Stimulated activated CD8-positive, alpha-beta memory T cell treated with anti-CD3 and anti-CD28 coated beads, Interleukin-7, amount 100 ng/mL, for 24 hours (primary cell): ENCODE measurements at places on chromosomes 13 and 19.
A peak's percentile ranks its signal among the peaks of the same experiment; 100 is the strongest.

DNA sequence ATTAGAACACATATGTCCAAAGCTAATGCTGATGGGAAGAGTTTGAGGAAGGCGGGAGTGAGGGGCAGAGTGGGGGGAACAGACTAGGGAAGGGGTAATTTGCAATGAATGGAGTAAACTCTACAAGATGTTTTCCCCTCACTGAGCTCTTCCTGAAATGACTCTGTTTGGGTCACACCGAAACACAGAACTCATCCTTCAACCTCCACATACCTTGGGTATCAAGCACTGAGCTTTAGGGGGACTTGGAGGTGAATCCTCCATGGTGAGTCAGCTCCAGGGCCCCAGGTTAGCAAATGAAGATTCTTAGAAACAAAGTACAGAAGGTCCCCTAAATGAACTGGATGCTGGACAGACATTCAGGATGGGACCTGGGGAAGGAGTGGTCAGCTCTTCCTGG, 1.3 kb upstream of the SIGLEC10 start:
- no peak for DNase-seq

DNA sequence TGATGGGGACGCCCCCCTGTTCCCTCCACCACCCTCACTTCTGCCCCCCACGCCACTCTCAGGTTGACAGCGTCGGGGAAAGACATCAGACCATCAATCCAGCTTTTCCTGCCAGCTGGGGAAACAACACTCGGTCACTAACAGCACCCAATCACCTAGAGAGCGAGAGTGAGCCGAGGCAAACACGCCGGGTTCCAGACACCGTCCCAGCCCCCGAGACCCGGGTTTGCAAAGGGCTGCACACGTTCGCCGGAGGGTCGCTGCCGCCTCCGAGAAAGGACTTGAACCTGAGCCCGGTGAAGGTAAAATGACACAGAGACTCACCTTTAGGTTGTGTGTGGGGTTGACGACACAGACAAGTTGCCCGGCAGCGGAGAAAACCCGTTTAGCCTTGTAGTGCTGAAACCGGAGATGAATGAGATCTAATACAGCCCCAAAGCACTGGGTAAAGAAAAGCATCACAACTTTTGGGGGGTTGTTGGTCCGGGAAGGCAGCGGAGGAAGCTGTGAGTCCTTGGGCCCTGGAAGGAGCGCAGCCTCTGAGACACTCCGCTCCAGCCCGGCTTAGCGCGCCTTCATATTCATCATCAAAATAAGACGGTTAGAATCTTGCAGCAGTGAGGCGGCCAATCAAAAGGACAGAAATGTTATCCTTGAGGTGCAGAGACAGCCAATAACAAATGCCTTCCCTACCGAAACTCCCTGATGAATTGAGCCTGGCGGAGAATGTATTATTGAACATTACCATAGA, at the start of gene SIAH3:
SIAH3 (minus strand) TSS at position 583 of the 751 bp plus-strand sequence; CDS start at position 459, 124 bp downstream.
- no peak for DNase-seq

GRCh38 chr19:24099829-24100228, 12.8 kb downstream of the ZNF254 start:
- no peak for DNase-seq

DNA sequence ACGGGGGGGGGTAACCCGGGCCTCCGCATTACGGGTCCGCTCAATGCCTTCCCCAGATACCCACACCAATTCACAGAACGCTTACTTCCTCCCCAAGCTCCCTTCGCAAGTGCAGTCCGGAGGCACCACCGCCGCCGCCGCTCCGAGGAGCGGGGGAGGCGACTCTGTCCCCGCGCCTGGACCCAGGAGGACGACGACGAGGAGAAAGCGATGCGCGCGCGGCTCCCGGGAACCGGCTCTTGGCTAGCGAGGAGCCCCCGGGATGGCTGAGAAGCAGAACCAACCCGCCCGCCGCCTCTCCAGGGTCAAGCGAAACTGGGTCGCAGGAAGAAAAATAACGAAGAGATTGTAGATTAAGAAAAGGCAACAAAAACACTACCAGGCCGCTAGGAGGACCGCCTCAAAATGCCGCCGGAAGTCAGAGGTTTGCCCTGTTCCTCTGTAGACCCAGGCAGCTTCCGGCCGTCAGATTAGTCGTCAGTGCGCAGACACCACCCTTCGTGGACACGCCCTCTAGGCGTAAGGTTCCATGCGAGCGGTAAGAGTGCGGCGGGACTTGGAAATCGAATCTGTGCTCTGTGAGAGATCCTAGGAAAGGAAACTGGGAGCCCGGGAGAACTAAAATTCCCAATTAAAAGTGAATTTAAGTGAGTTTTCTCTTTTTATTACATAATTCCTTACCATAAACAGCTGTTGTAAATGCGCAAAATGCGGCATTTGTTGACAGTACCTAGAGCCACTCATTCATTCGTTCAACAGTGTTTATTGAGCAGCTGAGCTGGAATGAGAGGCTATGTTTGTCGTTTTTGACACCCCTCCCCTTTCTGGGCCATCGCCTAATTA, at the start of gene ZC3H13:
ZC3H13 (minus strand) TSS at position 428 of the 843 bp plus-strand sequence. CDS start 7,239 bp downstream, outside the sequence.
- peak; percentile 80 for DNase-seq

GRCh38 chr13:44110091-44110621, 230.5 kb downstream of the LACC1 start:
- no peak for DNase-seq

GRCh38 chr13:101490406-101491015, 38.0 kb downstream of the ITGBL1 start:
- DNase-seq = no peak

DNA sequence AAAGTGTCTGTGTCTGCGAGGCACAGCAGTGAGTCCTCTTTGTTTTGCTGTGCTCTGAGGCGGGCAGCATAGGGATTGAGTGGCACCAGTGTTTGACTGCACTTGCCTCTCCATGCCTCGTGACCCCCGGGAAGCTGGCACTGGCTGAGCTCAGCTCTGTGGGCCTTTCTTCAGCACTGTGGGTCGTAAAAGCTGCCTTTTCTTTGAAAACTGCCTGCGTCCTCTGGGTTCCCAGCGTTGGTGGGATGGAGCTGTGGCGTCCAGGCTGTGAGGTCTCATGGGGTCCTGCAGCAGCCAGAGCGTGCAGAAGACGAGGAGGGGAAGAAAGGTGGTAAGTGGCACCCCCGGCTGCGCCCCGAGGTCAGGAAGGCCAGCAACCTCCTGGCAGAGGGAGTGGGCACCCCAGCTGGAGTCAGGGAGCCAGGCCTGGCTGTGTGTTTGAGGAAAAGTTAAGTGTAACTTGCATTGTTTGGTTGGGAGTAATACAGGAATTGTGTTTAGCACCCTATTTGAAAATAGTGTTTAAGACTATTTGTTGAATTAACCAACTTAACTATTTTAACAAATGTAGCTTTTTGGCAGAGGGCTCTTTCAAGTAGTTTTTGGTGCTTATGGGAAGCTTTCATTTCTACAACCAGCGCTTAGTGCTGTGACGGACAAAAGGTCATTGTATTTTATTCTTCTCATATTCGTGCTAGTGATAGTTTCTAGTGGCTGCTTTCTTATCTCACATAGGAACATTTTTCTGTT, 79.3 kb upstream of the TEX29 start:
- DNase-seq = no peak

DNA sequence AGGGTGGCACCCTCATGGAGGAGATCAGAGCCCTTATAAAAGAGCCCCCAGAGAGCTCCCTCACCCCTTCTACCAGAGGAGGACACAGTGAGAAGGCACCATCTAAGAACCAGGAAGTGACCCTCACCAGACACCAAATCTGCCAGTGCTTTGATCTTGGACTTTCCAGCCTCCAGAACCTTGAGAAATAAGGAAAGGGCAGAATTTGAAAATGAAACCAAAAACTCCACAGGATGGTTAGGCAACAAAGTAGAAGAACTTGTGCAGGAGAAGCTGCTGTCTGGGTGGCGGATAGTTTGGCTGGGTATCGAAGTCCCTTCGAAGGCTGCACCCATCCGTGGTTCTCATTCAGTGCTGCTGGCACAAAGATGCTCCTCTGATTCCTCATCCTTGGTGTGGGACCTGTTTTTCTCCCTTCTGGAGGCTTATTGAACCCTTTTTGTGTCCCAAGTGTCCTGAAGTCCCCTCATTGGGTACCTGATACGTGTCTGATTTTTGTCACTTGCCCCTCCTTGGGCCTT, 130.8 kb downstream of the KDM4B start:
- no peak for DNase-seq

DNA sequence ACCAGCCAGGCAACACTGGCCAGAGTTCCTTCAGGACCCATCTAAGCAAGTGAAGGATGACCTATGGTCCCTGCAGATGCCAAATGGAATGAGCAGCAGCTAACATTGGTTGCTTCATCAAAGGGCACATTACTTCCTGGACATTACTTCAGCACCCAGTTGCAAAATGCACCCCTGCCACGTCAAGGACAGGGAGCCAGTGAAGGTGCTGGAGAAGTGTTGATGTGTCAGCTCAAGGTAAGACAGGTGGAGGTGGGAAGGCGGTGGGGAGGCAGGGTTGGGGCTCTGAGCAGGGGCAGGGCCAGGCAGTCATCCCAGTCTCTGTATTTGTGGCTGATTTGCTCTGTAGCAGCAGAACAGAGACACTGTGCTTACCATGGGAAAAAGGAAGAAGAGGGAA, 14.6 kb downstream of the CSNK1A1L start:
- DNase-seq = no peak

GRCh38 chr19:48646001-48646721, at the start of gene CA11:
Gene CA11, minus strand, starts transcription at chr19:48646187. Its CDS starts 555 bp downstream, at chr19:48645632.
- DNase-seq = peak; percentile 76

DNA sequence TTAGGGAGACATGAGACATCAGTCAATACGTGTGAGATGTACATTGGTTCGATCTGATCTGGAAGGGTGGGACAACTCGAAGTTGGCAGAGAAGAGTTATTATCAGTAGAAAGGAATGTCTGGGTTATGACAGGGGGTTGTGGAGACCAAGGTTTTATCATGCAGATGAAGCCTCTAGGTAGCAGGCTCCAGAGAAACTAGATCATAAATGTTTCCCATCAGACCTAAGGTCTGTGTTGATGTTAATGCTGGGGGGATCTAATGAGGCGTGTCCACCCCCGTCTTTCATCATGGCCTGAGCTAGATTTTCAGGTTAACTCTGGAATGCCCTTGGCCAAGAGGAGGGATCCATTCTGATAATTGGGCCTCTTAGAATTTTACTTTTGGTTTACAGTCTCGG, 187.0 kb upstream of the KL start:
- no peak for DNase-seq

DNA sequence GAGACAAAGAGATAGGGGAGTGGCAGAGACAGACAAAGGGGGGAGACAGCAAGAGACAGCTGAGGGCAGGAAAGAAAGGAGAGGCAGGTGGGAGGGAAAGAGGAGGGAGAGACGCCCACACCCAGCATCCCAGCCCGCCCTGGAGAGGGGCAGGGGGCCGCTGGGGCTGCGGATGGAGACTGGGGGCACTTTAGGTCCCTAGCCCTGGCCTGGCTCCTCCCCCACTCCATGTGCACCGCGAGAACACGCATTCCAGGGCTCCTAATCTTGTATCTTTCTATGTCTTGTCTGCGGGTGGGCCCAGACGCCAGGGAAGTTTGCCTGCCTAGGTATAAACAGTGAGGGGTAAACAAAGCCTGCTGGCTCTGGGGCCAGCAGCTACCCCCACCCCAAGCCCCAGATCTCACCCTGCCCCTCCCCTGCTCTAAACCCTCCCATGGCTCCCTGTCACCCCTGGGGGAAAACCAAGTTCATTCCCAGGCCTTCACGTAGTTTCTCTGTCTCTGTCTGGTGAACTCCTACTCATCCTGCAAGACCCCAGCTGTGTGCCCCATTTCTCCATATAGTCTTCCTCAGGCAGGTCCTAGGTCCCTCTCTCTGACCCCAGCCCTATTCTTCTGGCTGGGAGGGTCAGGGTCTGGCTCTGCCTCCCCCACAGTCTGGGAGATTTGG, 5.7 kb downstream of the TLE5 start:
- DNase-seq = no peak

GRCh38 chr13:50450279-50450678, 393.2 kb downstream of the DLEU7 start:
- no peak for DNase-seq

GRCh38 chr19:35528218-35529038, at the start of gene SBSN:
Gene SBSN, minus strand, starts transcription at chr19:35528311. Its CDS starts 30 bp downstream, at chr19:35528281.
- DNase-seq = no peak

DNA sequence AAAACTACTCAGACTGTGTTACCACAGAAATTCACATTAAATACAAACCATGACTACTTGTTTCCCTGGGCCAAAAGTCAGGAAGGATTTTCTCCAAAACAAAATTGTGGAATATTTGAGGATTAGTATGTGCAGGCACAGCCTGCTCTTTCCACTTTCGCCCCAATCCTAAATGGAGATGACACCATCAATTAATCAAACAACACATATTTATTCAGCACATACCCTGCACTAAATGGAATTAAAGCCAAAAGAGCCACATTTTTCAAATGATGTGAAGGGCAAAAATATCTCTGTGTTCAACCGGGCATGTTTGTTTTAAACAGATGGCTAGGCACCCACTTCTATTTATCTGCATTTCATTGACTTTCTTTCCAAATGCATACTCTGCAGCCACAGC, 523.1 kb downstream of the DCT start:
- no peak for DNase-seq

GRCh38 chr19:46944123-46944748, 75.4 kb upstream of the NPAS1 start:
- DNase-seq = no peak

- no peak for DNase-seq
Observed at GRCh38 chr13:27151798-27152599, 19.6 kb downstream of the USP12 start.

DNA sequence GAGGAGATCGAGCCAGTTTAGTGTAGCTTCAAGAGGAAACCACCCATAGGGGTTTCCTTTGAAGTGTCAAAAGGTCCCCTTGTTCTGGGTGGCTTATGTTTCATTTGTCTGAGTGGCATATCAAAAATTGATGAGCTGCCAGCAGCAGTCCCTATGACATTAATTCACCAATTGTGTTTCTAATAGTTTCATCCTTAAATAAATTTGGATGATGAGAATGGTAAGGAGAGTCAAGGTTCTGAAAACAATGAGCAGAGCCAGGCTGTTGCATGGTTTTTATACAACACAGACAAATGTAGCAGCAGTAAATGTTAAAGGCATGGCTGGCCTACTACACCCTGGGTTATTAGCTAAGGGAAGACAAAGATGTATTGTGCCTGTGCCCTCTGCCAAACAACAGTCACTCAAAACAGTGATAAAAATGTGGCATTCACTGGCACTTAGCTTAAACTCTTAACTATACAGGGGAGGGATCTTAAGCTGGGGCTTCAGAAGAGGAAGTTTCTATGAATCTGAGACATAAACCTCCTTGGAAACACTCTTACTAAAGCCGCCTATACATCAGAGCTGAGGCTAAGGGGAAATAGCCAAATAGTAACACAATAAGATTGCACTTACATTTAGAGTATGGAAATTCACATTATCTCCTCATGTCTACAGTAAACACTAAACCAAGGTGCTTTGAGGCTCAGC, 200.5 kb downstream of the POU4F1 start:
- no peak for DNase-seq

GRCh38 chr13:95426631-95427030, 125.4 kb upstream of the ABCC4 start:
- no peak for DNase-seq

DNA sequence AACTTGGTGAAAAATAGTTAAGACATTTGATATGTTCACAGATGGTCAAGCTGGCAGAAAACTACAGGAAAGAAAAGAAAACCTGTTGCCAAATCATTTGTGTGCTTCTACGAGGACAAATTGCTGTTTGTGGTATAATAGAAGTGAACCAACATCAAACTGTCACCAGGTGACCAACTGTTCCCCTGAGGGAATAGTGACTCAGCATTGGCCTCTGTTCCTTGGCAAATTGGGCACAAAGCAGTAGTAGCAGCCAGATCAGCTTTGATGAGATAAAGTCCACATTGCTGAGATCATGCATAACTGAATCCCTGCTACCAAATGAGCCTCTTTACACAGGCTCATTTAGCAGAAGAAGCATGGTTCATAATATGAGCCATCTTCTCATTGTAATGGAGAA, 103.5 kb downstream of the POSTN start:
- no peak for DNase-seq
